ENCODE measurements at places on chromosomes 7 and 10. TPM values are rescaled to one million over a fixed set of nuclear protein-coding genes. Genes with fewer than 3 reads are reported as not detected.

The DPP6 gene
- total RNA-seq: not detected

The AIMP2 gene
- total RNA-seq: 6.4 TPM

The MYO1G gene
- 180 TPM for total RNA-seq

The GJC3 gene
- total RNA-seq: 0.63 TPM

The SAMD8 gene
- 101 TPM for total RNA-seq

The MSS51 gene
- total RNA-seq: 0.73 TPM

The VWA2 gene
- not detected for total RNA-seq

The GPNMB gene
- 1.5 TPM for total RNA-seq

The TRIM74 gene
- 0.21 TPM for total RNA-seq

The MAPK8 gene
- total RNA-seq: 92.8 TPM

The UBE2D4 gene
- 6.3 TPM for total RNA-seq

The SPOCK2 gene
- 488 TPM for total RNA-seq

The TET1 gene
- 1.5 TPM for total RNA-seq

The SLC26A3 gene
- not detected for total RNA-seq

The EIF5AL1 gene
- total RNA-seq: 0.73 TPM

The H2BK1 gene
- total RNA-seq: not detected

The GNG11 gene
- 22.8 TPM for total RNA-seq

The CDHR3 gene
- total RNA-seq: 4.4 TPM

The CHAT gene
- not detected for total RNA-seq

The PPP1R9A gene
- 1.6 TPM for total RNA-seq

The PVRIG gene
- 13.9 TPM for total RNA-seq
